ENCODE measurements at places on chromosomes 5 and 9. TPM values are rescaled to one million over a fixed set of nuclear protein-coding genes. Genes with fewer than 3 reads are reported as not detected.

Gene ST8SIA4
- total RNA-seq: 1.6 TPM

- DNase-seq: no peak
Measured at GRCh38 chr9:134288746-134289145, 37.5 kb upstream of the RXRA start.

GRCh38 chr5:154384480-154385235, 61.1 kb upstream of the SAP30L start:
- peak; percentile 83 for DNase-seq

Gene MEGF10
- 0.13 TPM for total RNA-seq

GRCh38 chr5:77957516-77957915, 181.4 kb upstream of the TBCA start:
- DNase-seq: no peak

Gene PCDHB11
- not detected for total RNA-seq
